Stimulated activated CD8-positive, alpha-beta memory T cell treated with anti-CD3 and anti-CD28 coated beads, Interleukin-15, amount 100 ng/mL, for 4 hours (primary cell): ENCODE measurements at places on chromosomes 12 and 14.

- DNase-seq = no peak
Measured at GRCh38 chr12:3560295-3560620, 69.3 kb downstream of the PRMT8 start.

GRCh38 chr12:4244868-4245267 lies 28.7 kb upstream of the CCND2 start:
- no peak for DNase-seq

DNA sequence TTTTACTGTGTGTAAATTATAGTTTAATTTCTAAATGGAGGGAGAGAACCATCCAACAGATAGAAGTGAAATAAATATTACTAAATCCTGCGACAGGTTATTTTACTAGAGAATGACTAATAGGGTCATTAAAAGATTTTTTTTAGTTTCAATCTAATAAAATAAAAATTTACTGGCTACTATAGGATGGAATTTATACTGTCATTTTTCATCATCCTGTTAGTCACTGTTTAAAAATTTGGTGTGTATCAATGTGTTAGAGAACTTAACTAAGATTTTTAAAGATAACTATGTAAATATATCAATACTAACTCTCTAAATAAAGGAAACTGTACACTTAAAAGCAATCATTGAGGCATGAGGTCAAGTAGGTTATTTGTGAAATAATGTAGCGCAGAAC lies 41.1 kb upstream of the CDKN3 start:
- DNase-seq = no peak

GRCh38 chr12:58455136-58455535 lies 465.2 kb downstream of the LRIG3 start:
- no peak for DNase-seq

DNA sequence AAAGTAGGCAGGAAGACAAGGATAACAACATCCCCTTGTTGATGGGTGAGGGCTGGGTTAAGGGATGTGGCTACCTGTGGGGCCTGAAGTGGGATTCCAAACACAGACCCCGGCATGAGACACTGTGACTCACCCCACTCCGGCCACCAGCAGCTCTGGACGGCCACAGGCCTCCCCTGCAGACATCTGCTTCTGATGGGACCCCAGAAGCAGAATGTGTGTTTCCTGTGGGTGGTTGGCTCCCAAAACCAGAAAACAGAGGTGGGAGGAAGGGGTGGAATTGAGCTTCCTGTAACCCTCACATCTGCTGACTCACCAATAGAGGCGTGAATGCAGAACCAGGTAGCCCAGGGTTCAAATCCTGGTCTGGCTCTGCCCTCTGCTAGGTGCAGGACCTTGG lies 216.6 kb upstream of the PWP1 start:
- DNase-seq = no peak

GRCh38 chr14:97428808-97429440 lies 631.7 kb downstream of the VRK1 start:
- DNase-seq = no peak

- no peak for DNase-seq
Measured at GRCh38 chr14:24351517-24351916, 11.7 kb upstream of the RIPK3 start.

DNA sequence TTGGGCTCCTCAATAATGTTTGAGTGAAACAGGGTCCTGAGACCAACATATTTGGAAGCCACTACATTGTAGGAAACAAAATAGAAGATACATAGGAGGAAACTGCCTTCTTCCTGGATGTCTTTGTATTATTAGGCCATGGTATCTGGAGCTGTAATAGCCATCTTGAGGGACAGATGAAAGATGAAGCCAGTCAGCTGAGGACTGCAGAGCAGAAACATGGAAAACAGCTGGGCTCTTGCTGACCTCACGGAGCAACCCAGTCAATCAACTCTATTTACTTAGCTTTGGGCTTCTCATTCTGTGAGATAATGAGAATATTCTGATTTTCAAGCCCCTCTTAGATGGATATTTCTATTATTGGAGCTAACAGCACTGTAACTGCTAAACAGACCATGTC lies 962.4 kb downstream of the BCL11B start:
- no peak for DNase-seq

DNA sequence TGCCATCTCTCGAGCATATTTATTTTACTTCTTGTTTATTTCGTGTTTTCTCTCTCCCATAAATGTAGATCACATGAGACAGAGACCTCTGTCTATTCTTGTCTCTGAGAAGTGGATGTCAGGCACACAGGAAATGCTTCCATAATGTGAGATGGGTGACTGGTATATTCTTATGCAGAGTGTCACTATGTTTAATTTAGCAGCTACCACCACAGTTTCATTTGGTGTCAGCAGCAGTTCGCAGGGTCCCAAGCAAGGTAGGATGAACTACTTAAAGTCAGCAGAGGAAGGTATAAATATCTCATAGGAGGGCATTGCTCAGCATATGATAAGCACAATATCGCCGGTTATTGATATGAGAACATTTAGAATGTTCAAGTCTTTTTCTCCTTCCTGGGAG lies 180.9 kb upstream of the CNTN1 start:
- no peak for DNase-seq

GRCh38 chr12:49505672-49506071 lies 33.2 kb upstream of the KCNH3 start:
- DNase-seq = no peak

- DNase-seq = no peak
Measured at GRCh38 chr12:89166525-89166934, 185.8 kb downstream of the DUSP6 start.

DNA sequence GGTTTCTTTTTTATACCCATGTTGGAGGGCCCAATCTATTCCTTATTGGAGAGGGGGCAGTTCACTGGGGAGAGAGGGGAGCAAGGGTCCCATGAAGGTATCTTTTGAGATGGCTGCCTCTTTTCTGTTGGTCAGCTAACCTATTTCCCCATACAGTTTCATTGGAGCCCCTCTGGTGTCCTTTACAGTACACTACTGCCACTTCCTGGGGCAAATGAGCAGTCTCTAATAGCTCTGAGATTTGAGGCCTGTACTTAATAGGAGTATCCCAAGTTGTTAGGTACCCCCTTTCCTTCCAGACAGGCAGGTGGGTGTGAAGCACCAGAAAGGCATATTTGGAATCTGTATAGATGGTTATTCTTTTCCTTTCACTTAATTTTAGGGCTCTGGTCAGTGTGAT lies 41.3 kb upstream of the RNU6-8 start:
- no peak for DNase-seq

DNA sequence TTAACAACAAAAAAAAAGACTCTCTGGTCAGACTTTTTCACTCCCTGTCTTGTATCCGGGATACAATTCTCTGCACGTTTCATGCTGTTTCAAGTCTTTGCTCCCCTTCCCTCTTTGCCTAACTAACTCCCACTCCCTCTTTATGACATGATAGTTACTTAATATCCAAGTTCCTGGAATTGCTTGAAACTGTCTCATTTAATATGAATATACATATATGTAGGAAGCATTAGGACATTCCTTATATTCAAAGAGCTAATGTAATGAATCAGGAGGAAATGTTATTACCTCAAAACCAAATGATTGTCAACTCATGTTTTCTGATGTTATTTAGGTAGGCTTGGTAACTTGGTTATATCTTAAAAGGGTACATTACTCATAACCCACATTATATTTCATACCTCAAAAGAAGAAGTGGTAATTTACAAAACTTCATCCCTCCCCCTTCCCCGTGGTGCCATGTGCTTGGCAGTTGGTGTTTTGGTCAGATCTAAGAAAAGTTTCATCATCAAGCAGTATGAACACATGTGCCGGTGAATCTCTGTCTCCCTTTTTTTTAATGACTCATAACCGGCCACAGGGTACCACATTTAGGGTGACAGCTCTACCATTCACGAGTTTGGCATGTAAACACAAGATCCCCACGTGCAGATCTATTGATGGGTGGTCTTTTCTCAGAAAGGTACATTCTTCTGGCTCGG lies 56.5 kb downstream of the HCAR2 start:
- DNase-seq = peak; percentile 21

DNA sequence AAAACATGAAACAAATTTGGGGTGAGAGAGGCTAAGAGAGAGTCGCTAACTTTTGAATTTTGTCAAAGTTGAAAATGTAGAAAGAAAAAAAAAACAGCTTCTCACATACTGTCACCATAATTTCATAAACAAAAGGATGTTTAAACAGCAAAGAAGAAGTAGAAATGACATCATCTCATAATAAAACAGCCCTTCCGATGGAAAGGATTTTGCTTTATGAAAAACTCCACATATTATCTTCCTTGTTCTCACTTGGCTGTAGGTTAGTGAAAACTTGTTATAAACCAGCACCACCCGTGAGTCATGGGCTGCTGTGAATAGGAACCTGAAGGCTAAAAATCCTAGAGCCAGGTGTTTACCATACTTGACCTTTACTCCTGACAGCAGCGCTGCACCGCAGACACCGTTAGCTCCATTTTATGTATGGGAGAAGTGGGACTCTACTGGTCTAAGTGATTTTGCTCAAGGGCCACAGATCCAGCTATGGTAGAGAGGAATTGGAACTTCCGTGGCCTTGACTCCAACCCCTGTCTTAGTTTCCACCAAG lies 63.0 kb upstream of the VRK1 start:
- no peak for DNase-seq

DNA sequence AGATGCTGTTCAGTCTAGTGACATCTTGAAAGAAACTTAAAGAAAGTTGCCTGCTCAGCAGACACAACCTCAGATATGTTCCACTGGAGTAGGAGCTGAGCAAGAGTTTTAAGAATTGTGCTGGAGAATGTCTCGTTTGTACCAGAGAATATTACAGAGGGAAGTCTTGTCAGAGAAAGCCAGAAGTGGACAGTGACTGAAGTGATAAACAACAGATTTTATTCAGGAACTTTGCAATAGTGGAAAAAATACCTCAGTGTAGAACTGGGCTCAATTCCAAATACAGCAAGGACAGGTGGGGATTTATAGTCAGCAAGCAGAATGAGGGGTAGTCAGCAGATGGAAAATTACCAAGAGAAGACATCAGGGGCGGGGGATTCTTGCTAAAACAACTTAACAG lies 18.6 kb downstream of the ZDHHC17 start:
- no peak for DNase-seq

GRCh38 chr14:88301381-88301780 lies 21.7 kb downstream of the KCNK10 start:
- no peak for DNase-seq

DNA sequence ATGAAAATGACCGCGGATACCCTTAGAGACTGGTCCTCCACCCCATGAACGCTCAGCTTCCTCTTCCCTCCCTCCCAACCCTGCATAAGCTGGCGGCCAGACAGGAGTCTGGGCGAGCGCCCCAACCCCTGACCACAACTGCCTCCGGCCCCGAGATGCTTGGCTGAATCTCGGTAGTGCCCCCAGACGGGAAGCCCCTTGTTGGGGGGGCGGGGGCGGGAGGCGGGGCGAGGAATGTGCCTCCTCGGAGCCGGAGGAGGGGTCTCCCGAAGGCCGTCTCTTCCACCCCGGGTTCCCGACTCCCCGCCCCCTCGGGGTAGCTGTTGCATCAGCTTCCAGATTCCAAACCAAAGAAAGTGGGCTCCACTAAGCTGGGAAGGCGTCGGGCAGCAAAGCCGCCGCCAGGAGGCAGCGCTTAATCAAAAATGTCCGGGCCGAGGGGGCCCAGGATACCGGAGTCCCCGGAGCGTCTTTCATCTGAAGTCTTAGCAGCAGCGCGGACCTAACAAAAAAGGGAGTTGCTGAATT lies 7.1 kb upstream of the MRPL52 start:
- peak; percentile 32 for DNase-seq

DNA sequence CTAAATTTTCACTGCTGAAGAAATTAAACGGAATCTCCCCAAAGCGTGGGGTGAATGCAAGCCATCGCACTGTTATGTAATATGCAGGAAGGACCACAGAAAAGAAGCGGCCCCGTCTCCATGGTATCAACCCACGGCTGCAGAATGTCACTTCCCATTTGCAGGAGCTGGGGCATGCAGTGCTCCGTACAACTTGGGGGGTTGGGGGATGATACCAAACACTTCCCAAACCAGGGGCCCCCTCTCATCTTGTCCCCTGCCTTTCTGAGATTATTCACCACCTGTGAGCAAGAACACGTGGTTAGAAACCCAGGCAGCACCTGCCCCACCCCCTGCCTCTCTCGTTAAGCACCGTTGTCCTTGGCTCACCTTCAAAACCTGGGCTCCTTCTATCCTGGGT lies 505.1 kb upstream of the TMEM132C start:
- DNase-seq = no peak

DNA sequence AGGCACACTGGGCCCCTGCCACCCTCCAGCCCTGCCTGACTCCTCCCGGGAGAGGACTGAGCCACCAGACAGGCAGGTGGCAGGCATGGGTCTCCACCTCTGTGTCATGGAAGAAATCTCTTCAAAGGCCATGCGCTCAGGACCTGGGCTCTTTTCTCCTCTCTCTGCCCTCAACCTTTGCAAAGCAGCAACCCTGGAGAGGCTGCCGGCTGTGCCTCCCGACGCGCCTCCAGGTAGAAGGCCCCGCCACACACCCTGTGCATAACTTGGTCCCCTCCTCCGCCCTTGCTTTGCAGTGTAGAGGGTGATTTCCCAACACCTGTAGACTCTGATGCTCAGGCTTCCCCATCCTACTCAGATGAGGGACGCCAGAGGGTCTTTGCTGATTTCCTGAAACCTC lies 28.2 kb upstream of the TMEM179 start:
- DNase-seq = no peak

GRCh38 chr14:50045039-50045711 lies 71.2 kb downstream of the VCPKMT start:
- DNase-seq = peak; percentile 45

GRCh38 chr12:119457271-119457670 lies 122.7 kb downstream of the CCDC60 start:
- no peak for DNase-seq
